ENCODE measurements at places on chromosomes 3 and 15.

- no peak for DNase-seq
These were observed 48.7 kb upstream of the MDFIC2 start for GRCh38 chr3:70360979-70361760.

DNA sequence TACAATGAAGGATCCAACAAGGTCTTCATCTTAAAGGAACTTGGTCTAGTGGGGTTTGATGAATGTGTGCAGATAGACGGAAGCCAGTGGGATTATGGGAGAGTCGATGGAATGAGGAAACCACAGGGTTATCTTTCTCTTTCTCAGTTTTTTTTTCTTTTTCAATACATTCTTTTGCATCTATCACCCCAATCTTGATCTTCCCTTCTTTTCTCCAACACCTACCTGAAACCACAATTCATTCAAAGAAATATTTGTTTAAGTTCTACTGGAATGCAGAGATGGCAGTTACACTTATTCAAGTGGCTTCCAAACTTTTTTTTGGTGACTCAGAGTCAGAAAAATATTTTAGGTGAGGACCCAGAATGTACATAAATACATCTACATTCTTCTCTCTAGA, 1.7 kb downstream of the TMEM212 start:
- no peak for DNase-seq

DNA sequence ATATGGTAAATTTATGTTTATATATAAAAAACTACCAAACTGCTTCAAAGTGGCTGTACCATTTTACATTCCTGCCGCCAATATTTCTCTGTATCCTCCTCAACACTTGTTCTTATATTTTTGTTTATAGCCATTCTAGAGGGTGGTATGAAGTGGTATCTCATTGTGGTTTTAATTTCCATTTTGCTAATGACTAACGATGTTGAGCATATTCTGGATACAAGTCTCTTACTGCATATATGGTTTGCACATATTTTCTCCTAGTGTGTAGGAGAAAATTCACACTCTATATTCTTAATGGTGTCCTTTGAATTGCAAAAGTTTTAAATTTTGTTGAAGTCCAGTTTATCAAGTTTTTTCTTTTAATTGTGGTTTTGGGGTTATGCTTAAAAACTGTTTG, 15.1 kb downstream of the NMD3 start:
- DNase-seq, result no peak

DNA sequence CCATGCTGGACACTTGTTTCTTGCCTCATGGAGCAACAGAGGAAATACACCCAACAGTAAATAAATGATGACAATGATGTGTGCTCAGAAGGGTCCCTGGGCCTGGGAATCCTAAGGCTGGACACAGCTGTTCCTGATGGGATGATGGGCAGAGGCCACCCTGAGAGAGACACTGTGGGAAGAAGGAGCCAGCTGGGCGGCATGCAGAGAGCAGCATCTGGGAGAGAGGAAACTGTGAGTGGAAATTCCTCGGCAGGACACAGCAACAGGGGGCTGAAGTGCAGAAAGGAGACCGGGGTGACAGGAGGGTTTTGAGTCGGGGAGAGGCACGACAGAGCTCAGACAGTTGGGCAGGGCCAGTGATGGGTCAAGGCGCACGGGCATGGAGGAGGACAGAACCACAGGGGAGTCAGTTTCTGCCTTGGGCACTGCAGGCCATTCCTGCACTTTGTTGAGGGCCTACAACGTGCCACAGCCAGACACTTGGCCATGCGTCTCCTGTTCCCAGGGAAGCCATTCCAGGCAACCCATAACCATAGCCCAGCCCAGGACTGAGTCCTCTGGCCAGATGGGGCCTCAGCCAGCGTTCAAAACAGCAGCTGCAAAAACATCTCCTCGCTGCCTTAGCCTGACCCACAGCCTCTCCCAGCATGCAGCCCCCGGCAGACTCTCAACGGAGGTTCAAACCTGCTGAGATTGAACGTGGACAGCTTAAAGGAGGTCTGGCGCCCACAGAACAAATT, 36.7 kb upstream of the SLC6A1 start:
- no peak for DNase-seq
